CD4-positive, alpha-beta memory T cell (primary cell): ENCODE measurements at places on chromosomes 6 and 20.
A peak's percentile ranks its signal among the peaks of the same experiment; 100 is the strongest.

GRCh38 chr6:36034441-36034840, 6.8 kb downstream of the MAPK14 start:
- peaks cover 88% of the 10 kb centered on the region for H3K4me1 ChIP-seq
- no peaks in the 10 kb centered on the region for H3K27me3 ChIP-seq
- no peaks in the 10 kb centered on the region for H3K36me3 ChIP-seq

DNA sequence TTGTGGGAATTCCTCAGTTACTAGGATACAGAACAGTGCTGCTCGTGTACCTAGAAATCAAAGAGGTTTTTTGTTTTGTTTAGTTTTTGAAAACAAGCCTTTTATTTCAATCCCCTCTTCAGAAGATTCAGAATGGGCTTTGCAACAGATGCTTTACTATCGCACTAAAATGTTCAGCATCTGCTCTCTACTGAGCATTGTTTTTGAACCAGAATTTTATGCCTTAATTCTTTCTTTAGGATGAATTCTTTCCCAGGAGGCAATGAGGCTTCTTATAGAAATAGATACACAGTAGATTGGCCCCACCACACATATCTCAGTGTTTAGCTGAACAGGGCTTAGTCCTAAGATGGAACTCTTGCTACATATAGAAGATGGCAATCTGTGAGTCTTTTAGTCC, 95.9 kb upstream of the SPACA1 start:
- H3K36me3 ChIP-seq: no peaks in the 10 kb centered on the region
- H3K27ac ChIP-seq: no peak overlapping the region
- H3K4me1 ChIP-seq: no peaks in the 10 kb centered on the region

- peak; percentile 4 for DNase-seq
- no peaks in the 10 kb centered on the region for H3K36me3 ChIP-seq
- H3K4me3 ChIP-seq: no peak overlapping the region
- H3K27ac ChIP-seq: no peak overlapping the region
These were observed 125.2 kb upstream of the RALGAPA2 start for GRCh38 chr20:20837574-20838021.

- no peaks in the 10 kb centered on the region for H3K4me1 ChIP-seq
- DNase-seq: no peak
- no peak overlapping the region for H3K27ac ChIP-seq
- no peaks in the 10 kb centered on the region for H3K27me3 ChIP-seq
These were observed 227.0 kb downstream of the BMP2 start for GRCh38 chr20:6994452-6994851.
